Hepatic stellate cell (primary cell): ENCODE measurements at places on chromosomes 3 and 15.

DNA sequence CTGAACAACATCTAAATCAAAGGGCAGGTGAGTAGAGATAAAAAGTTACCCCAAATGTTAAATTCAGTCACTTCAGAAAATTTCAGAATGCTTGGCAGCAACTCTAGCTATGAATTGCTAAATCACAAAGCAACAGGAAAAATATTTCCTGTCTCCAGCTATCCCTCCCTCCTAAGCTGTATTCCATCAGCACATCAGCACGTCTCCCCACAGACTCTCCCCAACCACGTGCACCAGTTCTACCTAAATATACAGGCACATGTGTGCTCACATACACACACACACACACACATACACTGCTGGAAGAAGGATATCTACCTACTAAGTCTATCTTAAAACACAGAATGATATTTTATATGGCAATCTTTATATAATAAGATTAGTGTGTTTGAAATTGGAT lies 177.1 kb upstream of the ARHGEF26 start:
- no peak for DNase-seq

- no peak for DNase-seq
Observed at GRCh38 chr3:87313641-87314040, 37.3 kb upstream of the POU1F1 start.

- no peak for DNase-seq
Observed at GRCh38 chr15:51189669-51190385, 95.1 kb upstream of the TNFAIP8L3 start.

- DNase-seq, result no peak
Observed at GRCh38 chr3:47003461-47004368, 24.2 kb downstream of the NBEAL2 start.

- no peak for DNase-seq
Observed at GRCh38 chr3:188760408-188760807, 411.4 kb upstream of the TPRG1 start.

DNA sequence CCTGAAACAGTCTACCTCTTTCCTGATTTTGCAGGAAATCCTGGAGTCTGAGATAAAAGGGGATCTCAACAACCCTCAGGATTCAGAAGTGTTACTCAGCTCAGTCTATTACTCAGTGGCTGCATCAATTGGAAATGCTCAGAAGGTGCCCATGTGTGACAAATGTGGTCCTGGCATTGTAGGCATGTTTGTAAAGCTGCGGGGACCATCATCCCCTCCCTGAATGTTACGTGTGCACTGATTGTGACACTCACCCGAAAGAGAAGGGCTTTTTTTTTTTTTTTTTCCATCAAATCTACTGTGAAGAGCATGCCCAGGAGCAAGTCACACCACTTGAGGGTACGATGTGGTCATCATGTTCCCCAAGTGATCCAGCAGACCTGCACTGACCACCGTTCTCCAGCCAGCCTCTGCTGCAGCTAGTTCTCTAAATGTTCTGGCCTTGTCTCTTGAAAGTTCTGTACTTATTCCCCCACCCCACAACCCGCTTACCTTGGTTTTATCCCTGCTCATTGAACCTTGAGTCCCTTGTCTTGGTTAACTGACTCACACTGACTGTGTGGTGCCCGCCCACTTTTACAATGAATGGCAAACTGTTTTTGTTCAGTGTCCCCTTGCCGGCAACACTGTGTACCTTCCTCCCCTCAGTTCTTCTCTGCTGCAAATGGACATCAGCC lies 19.8 kb downstream of the ST3GAL6 start:
- DNase-seq, result no peak

DNA sequence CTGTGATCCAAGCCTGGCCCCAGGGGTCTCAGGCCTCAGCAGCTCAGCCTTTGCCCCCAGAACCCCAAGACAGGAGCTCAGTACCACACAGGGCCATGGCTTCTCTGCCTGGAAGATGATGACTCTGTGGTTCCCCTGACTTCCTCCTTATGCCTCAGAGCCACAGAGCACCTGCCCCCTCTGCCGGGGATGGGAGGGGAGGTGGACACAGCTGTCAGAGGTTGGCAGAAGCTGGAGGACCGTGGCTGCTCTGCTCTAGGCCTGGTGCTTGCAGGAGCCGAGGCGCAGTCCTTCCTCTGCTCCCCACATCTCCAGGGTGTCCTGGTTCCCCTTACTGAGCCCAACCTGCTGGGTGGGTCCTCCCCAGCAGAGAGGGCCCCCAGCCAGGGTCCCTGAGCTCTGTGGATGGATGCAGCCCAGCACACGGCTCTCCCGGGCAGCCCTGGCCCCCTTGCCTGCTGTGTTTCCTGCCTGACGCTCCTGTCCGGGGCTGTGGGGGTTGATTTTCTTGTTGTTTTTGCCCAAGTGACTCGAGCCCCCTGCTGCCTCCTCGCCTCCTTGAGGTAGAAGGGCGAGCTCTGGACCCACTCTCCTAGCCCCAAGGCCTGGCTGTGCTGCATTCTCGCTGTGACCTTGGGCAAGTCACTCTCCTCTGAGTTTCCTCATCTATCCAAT lies 36.6 kb downstream of the PSTPIP1 start:
- peak; percentile 4 for DNase-seq

- DNase-seq, result peak; percentile 67
Observed at GRCh38 chr3:127822041-127822681, at the start of gene MGLL. Gene MGLL (minus strand): TSS chr3:127822515. CDS start chr3:127822318, 197 bp downstream.

DNA sequence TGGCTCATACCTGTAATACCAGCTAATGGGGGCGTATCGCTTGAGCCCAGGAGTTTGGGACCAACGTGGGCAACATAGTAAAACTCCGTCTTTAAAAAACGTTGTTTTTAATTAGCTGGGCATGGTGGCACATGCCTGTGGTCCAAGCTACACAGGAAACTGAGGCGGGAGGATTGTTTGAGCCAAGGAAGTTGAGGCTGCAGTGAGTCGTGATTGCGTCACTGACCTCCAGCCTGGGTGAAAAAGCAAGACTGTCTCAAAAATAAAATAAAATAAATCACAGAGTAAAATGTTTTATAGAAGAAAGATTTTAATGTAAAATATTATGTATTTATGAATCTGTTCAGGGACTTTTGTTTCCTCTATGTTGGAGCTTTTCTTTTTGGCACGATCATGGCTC lies 15.3 kb upstream of the STRIT1 start:
- no peak for DNase-seq

GRCh38 chr15:65032801-65033537 lies 3.5 kb upstream of the MTFMT start:
- peak; percentile 65 for DNase-seq

- DNase-seq, result no peak
Observed at GRCh38 chr3:177378168-177378567, 180.9 kb upstream of the TBL1XR1 start.

- peak; percentile 33 for DNase-seq
Observed at GRCh38 chr3:156291272-156292123, 171.1 kb downstream of the KCNAB1 start.

- no peak for DNase-seq
Observed at GRCh38 chr15:90456236-90456635, 68.2 kb downstream of the IQGAP1 start.
